ENCODE measurements at places on chromosomes 6 and 20.

- H3K27ac ChIP-seq, result no peak overlapping the region
- no peaks in the 10 kb centered on the region for H3K27me3 ChIP-seq
- H3K4me3 ChIP-seq, result no peak overlapping the region
These were observed 90.9 kb upstream of the GCM1 start for GRCh38 chr6:53239526-53239925.

DNA sequence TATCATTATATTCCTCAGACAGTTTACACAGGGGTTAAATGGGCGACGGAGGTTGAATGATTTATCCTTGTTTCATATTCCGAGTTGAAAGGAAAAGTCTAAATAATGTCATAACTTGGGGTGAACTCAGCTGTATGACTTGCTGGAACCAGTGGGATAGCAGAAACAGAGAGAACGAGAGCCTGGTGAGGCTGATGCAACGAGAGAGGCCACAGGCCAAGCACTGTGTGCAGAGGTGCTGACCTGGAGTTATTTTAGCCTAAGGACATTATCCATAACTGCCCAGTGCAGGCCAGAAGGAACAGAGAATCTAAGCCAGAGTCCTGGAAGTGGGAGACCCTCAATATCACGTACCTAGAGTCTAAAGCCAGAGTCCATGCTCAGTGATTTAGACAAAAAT, 394.9 kb downstream of the MAFB start:
- H3K27ac ChIP-seq, result peak overlapping the region; percentile 11
- H3K4me3 ChIP-seq, result no peak overlapping the region
- peaks cover 5% of the 10 kb centered on the region for H3K4me1 ChIP-seq
- H3K27me3 ChIP-seq, result no peaks in the 10 kb centered on the region
- H3K36me3 ChIP-seq, result no peaks in the 10 kb centered on the region
- DNase-seq, result no peak

- H3K36me3 ChIP-seq, result no peaks in the 10 kb centered on the region
- DNase-seq, result peak; percentile 83
- no peak overlapping the region for H3K4me3 ChIP-seq
- no peak overlapping the region for H3K27ac ChIP-seq
- H3K27me3 ChIP-seq, result no peaks in the 10 kb centered on the region
These were observed 7.8 kb upstream of the APMAP start for GRCh38 chr20:25000268-25000801.

- no peaks in the 10 kb centered on the region for H3K4me1 ChIP-seq
- H3K27ac ChIP-seq, result no peak overlapping the region
- peak; percentile 63 for DNase-seq
These were observed 955.6 kb downstream of the TBC1D32 start for GRCh38 chr6:120378582-120379220.

DNA sequence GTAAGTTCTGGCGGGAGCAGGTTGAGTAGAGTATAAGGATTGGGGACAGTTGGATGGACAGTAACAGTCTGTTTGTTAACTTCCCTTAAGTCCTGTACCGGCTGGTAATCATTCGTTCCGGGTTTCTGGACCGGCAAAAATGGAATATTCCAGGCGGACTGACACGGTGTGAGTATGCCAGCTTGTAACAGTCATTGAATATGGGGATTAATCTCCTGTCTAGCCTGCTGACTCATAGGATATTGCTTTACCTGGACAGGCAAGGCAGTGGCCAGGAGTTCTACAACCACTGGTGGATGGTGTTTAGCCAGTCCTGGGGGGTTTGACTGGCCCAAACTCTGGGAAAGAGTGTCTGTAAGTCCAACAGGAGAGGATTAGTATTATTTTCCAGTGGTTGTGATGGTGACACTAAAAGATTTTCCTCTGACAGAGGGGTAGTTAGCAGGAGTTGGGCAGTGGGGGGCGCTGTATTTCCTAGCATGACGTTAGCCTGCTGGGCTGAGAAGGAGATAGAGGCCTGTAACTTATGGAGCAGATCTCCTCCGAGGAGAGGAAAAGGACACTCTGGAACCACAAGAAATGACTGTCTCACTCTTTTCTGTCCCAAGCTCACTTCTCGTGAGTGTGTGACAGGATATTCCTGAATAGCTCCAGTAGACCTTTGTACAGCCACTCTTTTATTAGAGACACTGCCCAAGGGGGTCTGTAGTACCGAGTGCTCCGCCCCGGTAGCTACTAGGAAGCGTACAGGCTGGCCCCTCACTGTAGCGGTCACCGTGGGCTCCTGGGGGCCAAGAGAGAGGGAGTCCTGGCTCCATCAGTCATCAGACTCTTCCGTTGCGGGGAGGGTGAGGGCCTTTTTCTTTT, 152.2 kb downstream of the TRIM27 start:
- no peaks in the 10 kb centered on the region for H3K36me3 ChIP-seq
- peaks cover 8% of the 10 kb centered on the region for H3K4me1 ChIP-seq
- no peak for DNase-seq
- peaks cover 98% of the 10 kb centered on the region for H3K27me3 ChIP-seq
- no peak overlapping the region for H3K27ac ChIP-seq

- no peak for DNase-seq
- H3K4me3 ChIP-seq, result no peak overlapping the region
- peaks cover 3% of the 10 kb centered on the region for H3K36me3 ChIP-seq
- H3K27ac ChIP-seq, result no peak overlapping the region
- H3K27me3 ChIP-seq, result no peaks in the 10 kb centered on the region
These were observed 186.8 kb downstream of the PRL start for GRCh38 chr6:22110061-22110460.

DNA sequence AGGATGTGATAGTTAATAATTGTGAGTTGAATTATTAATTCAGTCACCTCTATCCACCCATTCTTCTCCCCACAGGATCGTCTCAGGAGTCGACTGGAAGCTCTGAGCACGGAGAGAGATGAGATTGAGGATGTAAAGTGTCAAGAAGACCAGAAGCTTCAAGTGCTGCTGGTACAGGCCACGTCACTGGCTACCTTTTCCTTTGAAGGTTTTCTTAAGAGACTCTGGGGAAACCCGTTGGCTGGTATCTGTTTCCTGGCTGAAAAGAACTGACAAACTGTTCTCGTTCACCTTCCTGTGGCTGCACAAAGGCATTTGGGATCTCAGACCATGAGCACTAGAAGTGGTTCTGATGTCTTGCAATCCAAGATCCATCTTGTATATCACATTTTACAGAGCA, 3.8 kb downstream of the TRIM15 start:
- no peak overlapping the region for H3K27ac ChIP-seq
- no peaks in the 10 kb centered on the region for H3K36me3 ChIP-seq
- DNase-seq, result no peak
- H3K4me1 ChIP-seq, result no peaks in the 10 kb centered on the region

GRCh38 chr20:4666001-4666479, 55.7 kb upstream of the PRND start:
- H3K27ac ChIP-seq, result no peak overlapping the region
- no peaks in the 10 kb centered on the region for H3K36me3 ChIP-seq
- no peak overlapping the region for H3K4me3 ChIP-seq

DNA sequence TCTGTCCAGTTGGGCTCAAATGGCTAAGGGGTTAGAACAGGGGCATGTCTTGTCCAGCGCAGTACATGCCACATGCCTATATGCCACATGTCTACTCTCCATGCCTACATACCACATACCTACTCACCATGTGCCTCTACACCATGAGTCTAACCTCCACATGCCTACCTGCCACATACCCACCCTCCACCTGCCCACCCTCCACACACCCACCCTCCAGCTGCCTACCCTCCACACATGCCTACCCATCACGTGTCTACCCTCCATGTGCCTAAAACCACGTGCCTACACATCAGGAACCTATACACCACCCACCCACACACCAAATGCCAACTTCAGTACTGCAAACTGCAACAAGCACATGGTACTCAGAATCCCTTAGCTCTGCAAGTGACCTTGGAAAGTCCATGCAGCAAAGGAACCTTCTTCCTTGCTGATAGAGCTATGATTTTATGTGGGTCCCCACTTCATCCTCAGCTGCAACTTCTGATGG, 113.0 kb upstream of the CST7 start:
- DNase-seq, result no peak
- H3K4me1 ChIP-seq, result no peaks in the 10 kb centered on the region
- no peaks in the 10 kb centered on the region for H3K36me3 ChIP-seq
- no peak overlapping the region for H3K27ac ChIP-seq
- no peaks in the 10 kb centered on the region for H3K27me3 ChIP-seq

All from trophoblast cell (in vitro differentiated cells and primary cell).